ENCODE measurements at places on chromosomes 3 and 15. TPM values are rescaled to one million over a fixed set of nuclear protein-coding genes. Genes with fewer than 3 reads are reported as not detected.
A peak's percentile ranks its signal among the peaks of the same experiment; 100 is the strongest.

GRCh38 chr15:33722673-33723015 lies 245.7 kb upstream of the CHRM5 start:
- no peak for DNase-seq

DNA sequence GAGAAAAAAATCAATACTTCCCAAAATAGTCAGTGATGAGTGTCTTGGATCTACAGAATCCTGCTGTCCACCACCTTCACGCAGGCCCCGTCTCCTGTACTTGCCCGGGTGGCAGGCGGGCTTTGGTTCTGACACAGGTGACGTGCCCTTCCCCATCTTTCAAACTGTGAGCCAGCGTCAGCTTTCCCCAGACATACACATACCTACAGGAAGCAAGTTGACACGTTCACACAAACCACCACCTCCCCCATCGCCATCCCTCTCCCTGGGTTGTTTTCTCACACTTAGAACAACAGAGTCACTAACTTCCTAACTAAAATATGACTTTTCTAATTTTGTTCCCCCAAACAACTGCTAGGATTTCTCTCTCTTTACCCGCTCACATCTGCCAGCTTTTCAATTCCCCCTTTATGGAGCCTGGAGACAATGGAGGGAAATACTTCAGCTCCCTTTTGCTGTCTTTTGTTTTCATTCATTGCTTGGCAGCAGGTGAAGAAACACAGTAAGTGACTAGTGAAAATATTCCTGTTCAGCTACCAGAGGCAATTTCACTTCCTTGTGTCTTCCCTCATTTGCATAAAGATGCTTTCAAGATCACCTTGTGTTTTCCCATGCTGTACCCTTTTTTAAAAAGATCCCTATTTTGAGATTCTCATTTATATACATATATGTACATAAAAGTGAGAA lies 248.3 kb downstream of the SLCO3A1 start:
- DNase-seq, result no peak

DNA sequence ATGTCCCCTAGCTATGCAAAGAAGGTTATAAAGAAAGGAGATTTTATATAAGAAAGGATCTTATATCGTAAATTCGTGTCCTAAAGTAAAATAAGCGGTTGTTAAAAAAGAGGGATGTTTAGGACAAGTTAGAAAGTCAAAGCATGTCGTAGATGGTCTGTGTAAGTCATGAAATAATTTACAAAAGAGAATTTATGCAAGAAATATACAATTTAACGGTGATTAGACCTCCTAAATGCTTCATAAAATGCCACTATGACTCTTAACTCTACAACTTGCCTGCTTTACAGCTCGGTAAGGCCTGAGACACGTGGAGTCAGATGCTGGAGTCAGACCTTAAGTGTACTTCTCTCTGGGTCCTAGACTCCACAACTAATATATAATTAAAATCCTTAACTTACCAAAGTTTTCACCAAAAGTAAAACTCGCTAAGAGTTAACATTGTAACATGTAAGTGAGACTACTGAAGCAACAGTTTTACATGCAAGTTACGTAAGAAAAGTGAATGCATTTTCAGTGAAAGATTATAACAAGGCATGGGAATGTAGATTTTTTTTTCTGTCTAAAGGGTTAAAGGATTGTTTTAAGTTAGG lies 13.3 kb upstream of the SRPRB start:
- DNase-seq, result no peak

- DNase-seq, result no peak
These were observed 1.2 kb downstream of the PHC3 start for GRCh38 chr3:170180079-170180907.

DNA sequence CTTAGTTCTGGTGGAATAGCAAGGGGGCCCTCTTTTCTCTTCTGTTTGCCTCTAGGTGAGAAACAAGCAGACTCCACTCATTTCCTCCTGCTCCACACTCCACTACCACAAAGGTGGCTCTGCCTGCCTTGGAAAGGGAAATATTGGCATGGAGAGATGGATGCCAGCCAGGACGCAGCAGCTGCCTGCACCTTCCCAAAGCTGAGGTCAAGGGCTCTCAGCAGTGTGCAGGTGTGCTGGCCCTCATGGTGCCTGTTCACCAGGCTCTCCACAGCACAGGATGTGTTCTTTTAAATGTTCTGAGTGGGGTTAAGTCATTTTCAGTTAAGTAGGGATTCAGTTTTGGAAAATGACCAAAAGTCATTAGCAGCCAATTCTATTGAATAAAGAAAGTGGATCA lies 211.2 kb upstream of the STRIT1 start:
- no peak for DNase-seq

DNA sequence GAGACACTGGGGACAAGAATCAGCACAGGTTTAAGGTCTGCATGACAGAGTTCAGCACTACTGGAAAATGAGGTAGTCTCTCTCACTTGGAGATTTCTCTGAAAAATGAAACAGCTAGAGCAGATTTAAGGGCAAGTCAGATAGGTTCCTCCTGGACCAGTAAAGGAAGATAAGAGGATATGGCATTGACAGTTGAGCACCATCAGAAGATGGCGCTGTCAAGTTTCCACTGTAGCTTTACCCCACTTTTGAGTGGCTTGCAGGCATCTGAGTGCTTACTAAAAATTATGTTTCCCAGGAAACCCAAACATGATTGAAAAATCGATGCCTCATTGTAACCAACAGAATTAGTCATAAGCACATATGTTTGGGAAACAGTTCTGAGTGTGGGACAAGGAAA lies 407.2 kb upstream of the UBE2E2 start:
- DNase-seq, result no peak

DNA sequence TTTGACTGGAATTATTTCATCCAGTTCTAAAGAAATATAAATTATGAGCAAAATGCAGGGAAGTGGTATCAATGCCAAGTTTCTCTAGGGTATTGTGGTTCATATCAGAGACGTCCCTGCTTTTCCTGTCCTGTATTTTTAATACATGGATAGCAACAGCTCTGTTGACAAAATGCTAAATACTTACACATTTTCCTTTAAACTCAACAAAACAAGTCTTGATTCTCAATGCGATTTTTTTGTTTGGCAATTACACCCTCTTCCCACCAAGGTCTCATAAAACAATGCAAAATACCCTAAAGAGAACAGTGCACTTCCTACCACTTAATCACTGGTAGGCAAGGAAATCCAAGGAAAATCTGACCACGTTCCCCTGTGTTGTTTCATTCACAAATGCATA lies 120.0 kb downstream of the DUT start:
- DNase-seq, result no peak

DNA sequence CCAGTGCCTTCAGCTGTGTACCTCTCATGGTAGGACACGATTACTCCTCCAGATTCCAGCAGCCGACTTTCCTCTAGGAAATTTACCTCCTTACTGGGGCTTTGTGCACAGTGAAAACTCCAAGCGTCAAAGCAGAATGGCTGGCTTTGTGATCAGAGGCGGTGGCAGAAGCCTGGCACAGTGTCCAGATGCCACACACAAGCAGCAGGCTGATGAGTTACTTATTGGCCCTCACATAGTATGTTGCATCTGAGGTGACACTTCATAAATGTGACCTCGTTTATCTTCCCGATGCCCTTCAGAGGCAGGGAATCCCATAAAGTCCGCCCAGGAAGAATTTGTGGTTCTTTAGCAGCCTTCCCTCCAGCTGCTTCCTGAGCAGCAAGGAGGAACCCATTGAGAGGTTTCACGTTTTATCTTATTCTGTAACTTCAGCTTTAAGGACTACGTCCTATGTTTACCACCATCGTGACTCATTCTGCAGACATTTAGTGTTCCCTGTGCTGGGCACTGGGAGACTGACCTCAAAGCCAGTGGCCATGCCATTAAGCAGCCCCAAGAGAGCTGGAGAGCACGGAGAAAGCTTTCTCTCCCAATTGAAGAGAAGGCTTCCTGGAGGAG lies 107.1 kb upstream of the C15orf61 start:
- no peak for DNase-seq

DNA sequence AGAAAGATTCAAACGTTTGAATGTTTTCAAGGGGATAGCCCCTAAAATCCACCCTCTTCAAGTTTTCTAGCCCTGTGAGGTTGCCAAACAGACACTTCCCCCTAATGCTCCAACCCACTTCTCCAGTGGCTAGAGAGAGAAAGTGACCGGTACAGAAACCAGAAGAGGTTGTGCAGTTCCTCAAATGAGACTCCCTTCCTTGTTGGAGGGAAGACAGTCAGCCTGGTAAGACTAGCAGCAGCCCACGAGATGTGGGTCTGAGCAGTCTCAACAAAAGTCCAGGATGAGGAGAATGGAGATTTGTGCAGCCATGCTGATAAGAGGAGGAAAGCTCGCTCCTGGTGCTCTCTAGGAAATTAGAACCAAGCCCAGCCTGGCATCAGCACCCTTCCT lies 222.8 kb upstream of the TPRG1 start:
- peak; percentile 54 for DNase-seq

- no peak for DNase-seq
These were observed 10.6 kb downstream of the IREB2 start for GRCh38 chr15:78448441-78449219.

Gene SH2D7
- not detected for total RNA-seq
